RCC 7860 (cell line): ENCODE measurements at places on chromosomes 4 and X.

DNA sequence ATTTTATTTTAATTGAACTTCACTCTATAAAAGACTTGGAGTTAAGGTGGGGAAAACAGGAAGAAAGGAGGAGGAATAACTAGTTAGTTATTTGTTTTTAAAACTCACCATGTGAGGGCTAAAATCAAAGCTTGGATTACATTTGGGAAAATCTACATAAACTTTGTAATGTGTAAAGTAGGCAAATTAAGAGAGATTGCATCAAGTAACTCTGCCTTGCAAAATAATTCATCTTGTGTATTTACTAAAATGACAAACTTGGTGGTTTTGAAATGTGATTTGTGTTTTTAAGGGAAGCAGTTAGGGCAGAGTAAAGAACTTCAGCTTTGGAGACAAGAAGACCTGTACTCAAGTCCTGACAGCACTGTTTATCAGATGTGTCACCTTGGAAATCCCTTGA, 43.3 kb upstream of the RASSF6 start:
- no peak for DNase-seq

DNA sequence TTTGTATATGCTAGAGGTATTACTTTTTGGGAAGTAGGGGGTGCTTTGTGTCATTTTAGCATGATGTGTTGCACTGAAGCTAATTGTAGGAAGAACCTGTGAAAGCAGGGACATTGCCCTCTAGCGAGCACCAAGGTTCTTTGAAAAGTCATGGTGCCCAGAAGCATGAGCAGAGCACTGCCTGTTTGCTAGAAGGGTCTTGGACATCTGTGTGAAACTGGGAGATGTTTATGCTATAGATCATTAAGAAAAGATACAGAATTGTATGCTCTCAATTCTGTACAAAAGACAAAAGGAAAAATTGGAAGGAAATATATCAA, 14.7 kb downstream of the GRPR start:
- no peak for DNase-seq

DNA sequence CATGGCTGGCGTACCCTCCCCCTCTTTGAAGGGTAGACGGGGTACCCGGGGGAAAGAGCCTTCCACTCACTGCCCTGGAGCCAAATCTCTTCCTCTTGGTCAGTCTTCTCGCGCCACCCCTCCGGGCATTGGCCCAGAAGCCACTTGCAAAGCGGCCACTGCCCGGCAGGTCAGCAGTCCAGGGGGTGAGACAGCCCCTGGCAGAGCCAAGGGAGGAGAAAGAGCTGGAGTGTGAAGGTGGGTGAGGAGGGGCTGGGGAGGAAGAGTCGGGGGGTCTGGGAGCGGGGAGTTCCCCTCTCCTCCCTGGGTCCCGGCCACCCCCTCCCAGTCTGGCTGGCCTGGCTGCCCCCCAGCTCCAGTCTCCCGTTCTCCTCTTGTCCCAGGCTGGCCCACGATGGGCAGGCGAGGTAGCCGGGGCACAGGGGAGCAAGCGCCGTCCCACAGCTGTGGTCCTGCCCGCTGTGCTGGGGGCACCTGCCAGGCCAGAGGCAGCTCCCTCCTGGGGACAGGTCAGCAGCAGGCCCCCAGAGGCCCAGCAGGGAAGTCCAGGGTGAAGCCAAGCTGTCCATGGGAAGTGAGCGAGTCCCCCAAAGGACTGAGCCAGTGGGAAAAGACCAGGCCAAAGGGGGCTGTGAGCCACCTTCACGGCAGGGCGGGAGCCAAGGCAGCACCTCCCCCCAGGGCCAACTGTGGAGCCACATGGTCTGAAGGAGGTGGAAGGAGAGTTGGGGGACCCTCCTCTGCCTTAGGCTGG, 21.6 kb upstream of the DUSP9 start:
- DNase-seq, result no peak

DNA sequence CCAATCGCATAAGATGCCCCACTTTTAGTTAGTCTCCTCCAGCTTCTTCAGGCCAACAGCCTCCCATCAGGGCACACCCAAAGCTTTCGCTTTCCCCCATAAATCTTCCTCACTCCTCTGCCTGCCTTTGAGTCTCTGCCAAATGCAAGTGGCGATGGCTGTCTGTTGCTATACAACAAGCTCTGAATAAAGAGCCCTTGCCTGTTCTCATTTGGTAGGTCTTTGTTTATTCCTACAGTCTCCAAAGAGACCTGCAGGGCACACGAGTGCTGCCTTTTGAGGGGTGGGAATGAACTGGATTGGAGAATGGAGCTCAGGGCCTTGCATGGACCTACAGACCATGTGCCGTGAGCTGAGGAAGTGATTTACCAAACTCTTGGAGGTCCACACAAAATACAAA, 52.2 kb upstream of the SOD3 start:
- no peak for DNase-seq

GRCh38 chr4:139735381-139736273, 70.0 kb downstream of the MGST2 start:
- no peak for DNase-seq

- no peak for DNase-seq
Observed at GRCh38 chr4:2321279-2322196, 59.6 kb upstream of the MXD4 start.

- no peak for DNase-seq
Observed at GRCh38 chrX:53190363-53190960, 34.5 kb downstream of the KDM5C start.

- peak; percentile 90 for DNase-seq
Observed at GRCh38 chr4:111959222-111959621, 186.0 kb upstream of the FAM241A start.

DNA sequence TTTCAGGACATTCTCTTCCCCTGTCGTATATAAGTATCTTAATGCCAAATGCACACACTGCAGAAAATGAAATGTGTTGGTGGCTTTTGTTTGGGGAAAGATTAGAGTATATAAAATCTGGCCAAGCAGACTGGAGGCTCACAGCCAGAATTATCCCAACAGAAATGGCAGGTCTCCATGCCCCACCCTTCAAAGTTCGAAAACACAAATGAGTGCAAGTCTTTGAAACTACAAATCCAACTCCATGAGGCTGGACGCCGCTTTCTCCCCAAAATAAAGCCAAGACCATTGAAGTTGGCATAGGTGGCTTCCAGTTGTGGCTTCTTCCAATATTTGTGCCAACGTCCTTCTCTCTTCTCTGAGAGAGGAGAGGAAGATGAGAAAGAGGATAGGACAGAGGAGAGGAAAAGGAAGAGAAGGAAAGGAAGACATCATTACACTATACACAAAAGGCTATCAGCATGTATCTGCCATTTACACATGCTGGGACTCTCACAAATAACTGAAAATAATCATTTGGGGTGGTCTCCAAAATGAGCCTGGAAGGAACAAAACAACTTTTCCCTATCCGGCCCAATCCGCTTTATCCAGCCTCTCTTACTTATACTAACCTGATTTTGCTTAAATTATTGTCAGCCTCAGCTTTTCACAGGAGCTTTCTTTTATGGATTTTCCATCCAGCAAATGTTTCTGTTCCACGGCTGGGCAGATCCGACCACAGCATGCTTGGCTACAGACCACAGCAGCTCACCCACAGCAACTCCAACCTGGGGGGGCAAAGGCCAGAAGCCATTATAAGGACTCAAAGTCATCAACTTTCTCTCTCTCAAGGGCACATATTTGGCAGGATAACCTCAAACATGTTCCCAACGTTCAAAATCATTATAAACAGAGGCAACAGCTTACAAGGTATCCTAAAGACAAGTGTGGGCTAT, 71.7 kb downstream of the APBB2 start:
- peak; percentile 84 for DNase-seq

- peak; percentile 9 for DNase-seq
Observed at GRCh38 chr4:100356172-100356571, 161.7 kb downstream of the EMCN start.

GRCh38 chr4:158850371-158850770, 81.5 kb downstream of the FNIP2 start:
- DNase-seq, result no peak

- DNase-seq, result no peak
Observed at GRCh38 chr4:173528378-173529321, 1.4 kb downstream of the HAND2 start.

DNA sequence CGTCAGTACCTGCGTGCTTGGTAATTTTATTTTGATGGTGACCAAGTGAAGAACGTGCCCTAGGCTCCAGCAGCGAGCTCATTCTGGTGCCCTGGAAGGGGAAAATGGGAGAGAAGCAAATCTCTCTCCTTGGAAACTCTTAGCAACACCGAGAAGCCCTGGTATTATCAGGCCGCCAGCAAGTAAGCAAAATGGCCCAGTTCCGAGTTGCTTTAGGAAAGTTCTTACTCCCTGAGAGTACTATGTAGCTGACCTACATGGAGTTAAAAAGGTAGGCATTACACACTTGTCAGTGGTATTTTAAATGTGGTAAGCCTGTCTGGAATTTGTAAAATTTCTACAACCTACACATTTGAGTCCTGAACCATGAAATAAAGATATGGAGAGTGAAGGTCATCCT, 146.4 kb downstream of the CPEB2 start:
- no peak for DNase-seq

DNA sequence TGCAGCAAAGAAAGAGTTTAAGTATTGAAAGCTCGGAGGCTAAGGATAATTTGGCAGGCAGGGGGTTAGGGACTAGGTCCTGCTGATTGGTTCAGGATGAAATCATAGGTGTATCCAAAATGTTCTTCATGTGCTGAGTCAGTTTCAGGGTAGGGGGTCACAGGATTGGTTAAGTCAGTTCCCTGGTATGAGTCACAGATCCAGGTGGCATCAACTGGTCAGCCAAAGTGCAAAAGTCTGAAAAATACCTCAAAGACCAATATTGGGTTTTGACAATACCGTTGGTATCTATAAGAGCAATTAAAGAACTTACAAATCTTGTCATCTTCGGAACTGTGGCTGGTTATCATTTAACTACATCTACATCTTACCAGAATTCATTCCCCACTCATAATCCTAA, 25.6 kb upstream of the PRDM8 start:
- DNase-seq, result no peak

DNA sequence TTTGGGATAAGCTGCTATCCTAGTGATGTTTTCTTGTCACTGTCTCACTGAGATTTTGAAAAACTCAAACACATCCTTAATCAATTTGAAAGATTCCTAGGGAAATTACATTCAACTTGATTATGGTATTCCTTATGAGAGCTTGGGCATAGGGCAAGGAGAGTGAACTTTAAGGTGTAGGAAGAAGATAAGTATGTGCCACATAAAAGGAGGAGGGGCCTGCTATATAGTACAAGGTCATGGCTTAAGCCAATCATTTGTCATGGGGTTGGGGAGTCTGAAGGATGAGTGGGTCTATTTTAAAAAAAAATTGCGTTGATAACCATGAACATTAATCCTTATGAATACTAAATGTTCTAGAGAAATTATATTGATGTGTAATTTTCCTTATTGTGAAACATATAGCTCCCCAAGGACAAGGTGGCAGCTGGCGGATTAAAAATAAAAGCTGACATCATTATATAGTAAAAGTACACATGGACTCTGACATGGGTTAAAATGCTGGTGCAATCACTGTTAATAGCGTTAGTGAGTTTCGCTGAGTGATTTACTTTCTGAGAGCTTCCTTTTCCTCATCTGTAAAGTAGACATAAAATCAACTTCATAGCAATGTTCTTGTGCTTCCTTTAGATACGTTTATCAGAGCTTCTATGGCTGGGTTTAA, 17.4 kb downstream of the GALNT7 start:
- DNase-seq, result no peak

GRCh38 chr4:61199873-61200186, 296 bp upstream of the ADGRL3 start:
- no peak for DNase-seq

DNA sequence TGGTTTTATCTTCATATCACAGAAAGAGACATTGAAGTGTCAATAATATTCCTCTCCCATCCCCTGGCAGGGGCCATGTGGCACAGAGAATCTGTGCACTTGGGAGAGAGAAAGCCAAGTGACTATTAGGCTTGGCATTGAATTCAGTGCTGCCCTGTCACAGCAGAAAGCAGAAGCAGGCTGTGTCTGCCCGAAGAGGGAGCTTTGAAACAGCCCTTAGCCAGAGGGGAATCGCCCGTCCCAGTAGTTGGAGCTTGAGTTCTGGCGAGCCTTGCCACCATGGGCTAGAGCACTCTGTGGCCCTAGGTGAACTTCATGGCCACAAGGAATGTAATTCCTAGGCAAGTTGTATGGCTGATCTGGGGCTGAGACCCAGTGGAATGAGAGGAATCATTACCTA, 282.5 kb upstream of the PCDH10 start:
- no peak for DNase-seq

DNA sequence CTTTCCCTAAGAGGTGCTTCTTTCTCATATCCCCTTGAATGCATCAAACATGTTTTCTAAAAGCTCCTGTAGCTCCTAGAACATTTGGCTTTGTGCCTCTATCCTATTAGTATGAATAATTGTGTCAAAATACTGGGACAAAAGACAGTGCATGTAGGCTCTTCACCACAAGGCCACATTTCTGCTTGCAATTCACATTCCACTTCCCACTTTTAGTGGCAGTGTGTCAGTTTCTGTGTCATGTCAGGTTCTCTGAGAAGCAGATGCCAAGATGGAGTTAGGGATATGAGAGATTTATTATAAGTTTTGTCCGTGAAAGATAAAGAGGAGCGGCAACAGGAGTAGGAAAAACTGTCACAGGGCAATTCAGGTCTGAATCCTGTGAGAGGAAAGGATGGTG, 61.3 kb upstream of the GPRIN3 start:
- no peak for DNase-seq

- peak; percentile 98 for DNase-seq
Observed at GRCh38 chrX:150688911-150689451, 4.2 kb upstream of the MTMR1 start.

- no peak for DNase-seq
Observed at GRCh38 chr4:17272154-17272553, 239.7 kb downstream of the QDPR start.

GRCh38 chr4:5460106-5460801, 248.1 kb downstream of the EVC2 start:
- no peak for DNase-seq

DNA sequence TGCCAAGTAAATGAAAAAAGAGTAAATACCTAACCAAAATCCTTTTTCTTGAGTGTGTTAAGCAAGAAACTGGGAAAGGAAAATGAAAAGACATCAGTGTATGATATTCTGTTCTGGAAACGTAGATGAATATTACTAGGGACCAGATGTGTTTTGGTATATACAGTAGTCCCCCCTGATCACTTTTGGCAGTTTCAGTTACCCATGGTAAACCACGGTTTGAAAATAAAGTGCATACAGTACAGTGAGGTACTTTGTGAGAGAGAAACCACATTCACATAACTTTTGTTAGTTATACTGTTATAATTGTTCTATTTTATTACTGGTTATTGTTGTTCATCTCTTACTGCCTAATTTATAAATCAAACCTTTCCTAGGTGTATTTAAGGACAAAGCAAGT, 250.9 kb downstream of the TENM3 start:
- no peak for DNase-seq

- DNase-seq, result no peak
Observed at GRCh38 chrX:31240982-31241381, 169.1 kb upstream of the FTHL17 start.

- no peak for DNase-seq
Observed at GRCh38 chr4:150135134-150135772, 57.0 kb downstream of the DCLK2 start.

DNA sequence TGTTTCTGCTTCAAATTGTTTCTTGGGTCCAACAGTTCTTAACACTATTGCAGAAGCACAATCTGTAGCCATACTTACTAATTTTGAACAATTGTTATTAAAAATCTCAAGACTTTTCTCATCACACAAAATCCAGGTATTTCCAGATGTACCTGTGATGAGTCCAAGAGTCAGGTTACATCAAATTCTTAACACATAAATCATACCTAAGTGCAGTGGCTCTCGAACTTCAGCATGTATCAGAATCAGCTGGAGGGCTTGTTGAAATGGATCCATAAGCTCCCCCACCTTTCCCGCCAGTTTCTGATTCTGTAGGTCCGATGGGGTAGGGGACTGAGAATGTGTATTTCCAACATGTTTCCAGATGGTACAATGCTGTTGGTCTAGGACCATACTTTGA, 10.6 kb downstream of the FAM120C start:
- no peak for DNase-seq
